ENCODE measurements at places on chromosomes 13 and 19.

GRCh38 chr19:14094854-14095253 lies 4.3 kb upstream of the SAMD1 start:
- DNase-seq: no peak

DNA sequence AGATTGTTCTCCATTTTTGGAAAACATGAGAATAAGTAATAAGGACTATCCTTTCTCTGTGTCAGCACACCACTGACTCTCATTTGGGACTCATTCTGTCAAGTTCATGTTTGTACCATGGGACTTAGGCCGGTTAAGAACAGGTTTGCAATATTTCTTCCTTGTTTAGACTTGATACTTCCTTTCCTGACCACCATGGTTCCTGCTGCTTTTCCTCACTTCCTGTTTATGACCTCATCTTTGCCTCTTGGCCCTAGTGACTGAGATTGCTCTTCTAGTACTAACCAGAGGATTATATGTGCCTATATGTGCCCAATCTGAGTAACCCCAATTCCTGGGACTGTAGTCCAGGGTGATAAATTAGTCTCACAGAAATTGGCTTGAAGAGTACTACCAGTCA lies 32.5 kb upstream of the NDFIP2 start:
- DNase-seq: no peak

DNA sequence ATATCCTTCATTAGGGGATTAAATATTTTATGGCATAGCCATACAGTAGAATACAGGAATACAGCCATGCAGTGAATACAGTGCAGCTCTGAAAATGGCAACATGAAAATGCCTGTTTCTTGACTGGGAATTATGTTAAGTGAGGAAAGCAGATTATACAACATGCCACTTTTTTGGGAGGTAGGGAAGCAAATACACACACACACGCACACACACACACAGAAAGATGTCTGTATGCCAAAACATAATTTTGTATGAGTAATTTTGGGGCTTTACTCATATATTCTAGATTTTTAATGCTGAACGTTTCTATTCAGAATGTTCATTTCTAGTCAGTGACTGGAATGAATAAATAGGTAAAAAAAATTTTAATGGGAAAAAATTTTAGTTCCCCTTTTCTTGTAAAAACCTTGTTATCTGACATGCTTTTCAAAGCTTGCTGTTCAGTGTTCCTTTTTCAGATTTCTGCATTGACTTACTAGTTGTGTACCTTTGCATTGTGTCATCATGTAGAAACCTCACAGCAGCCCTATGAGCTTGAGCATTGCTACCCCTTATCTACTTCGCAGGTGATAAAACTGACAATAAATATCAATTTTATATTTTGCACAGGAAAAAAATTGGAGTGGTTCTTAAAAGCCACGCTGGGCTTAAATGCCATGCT lies 7.8 kb downstream of the GPR183 start:
- no peak for DNase-seq

GRCh38 chr13:42260903-42261654 lies 10.9 kb upstream of the AKAP11 start:
- DNase-seq: no peak

DNA sequence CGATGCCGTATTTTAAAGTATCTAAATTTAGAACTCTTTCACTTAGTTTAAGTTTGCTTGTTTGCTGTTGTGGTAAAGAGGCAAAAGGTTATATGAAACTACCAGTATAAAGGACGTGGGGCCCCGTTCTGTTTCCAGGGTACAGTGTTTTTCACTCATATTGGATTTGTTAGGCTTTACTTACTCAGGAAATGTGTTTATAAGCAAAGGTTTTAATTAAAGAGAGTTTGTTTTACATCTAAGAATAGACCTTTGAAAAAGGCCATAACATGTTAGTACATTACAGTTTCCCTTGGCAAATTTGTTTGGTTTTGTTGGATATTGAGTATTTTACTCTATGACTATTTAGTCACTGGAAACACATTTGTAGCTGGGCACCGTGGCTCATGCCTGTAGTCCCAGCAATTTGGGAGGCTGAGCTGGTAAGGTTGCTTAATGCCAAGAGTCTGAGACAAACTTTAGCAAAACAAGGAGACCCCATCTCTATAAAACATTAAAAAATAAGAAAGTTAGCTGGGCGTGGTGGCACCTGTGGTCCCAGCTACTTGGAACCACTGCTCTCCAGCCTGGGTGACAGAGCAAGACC lies 7.1 kb downstream of the DGKH start:
- no peak for DNase-seq

DNA sequence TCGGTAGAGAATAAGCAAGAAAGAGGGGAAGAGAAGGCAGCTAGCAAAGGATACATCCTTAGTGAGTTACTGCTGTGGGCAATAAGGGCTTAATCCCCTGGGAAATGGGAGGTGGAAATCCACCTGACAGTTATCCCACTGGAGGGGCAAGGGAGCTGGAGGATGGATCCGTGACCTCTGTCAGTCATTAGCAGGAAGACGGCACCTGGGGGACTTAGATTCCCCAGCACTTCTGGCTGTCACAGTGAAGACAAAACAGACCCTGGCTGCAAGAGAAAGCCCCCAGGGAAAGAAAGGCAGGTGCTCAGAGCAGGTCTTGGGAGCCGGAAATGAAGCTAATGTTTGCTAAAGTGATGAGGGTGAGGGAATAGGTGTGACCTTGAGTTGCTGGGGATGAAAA lies 70.4 kb upstream of the MRI1 start:
- DNase-seq: peak; percentile 84

GRCh38 chr13:23980160-23980551 lies 82.9 kb upstream of the C1QTNF9B start:
- no peak for DNase-seq

GRCh38 chr19:33108161-33108560 lies 23.8 kb upstream of the WDR88 start:
- DNase-seq: no peak
